Uterus (tissue), 4 donors: ENCODE measurements at places on chromosomes 6 and 20. TPM values are rescaled to one million over a fixed set of nuclear protein-coding genes. Genes with fewer than 3 reads are reported as not detected.
A peak's percentile ranks its signal among the peaks of the same experiment; 100 is the strongest.

DNA sequence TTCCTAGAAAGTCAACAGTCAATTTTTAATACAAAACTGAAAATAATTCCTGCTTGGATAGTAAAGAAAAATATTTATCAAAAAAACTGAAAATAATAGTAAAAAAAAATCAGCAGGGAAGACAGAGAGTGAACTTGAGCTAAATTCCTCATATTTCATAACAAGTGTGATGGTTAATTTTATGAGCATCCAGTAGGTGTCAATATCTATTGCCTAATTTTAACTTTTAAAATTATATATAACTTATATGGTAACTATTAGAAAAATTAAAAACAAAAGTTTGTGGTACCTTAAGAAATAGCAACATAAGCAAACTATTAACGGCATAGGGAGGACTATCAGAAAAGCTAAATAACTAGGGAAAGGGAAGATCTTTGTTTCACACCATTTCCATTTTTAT lies 2.1 kb downstream of the EPM2A start:
- no peak for DNase-seq

OPRL1 gene
- 0.51 TPM for total RNA-seq

- peak; percentile 29 for DNase-seq
These were observed 916 bp downstream of the TRIM27 start for GRCh38 chr6:28922821-28923317.

THBD gene
- 42.6 TPM for total RNA-seq

GRCh38 chr6:118134206-118134605 lies 227.1 kb downstream of the SLC35F1 start:
- no peak for DNase-seq

TMEM151B gene
- total RNA-seq: not detected

GRCh38 chr20:50112512-50113419 lies at the start of gene UBE2V1:
Gene UBE2V1 (minus strand): TSS chr20:50113150. CDS start chr20:50113128, 22 bp downstream.
- peak; percentile 90 for DNase-seq
